ENCODE measurements at places on chromosomes 7 and 10.

DNA sequence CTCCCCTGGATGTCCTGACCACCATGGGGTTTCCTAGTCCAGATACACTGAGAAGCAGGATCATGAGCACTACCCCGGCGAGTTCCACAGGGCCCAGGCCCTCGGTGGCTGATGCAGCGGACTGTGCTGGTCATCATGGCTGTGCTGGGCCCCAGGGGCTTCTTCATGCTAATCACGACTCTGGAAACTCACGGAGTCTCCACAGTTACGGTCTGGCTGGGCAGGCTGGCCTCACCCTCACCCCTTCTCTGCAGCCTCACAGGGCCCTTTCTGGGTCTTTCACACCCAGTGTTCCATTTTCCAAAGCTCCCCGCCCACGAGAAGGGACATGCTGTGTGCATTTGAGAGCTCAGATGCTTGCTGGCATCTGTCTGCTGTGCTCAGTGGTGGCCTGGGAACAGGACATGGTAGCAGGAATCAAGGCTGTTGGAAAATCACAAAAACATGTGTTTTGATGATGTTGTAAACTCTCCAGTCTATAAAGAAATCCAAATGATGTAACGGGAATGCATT lies 119.0 kb downstream of the PTPN20 start:
- no peak for DNase-seq

DNA sequence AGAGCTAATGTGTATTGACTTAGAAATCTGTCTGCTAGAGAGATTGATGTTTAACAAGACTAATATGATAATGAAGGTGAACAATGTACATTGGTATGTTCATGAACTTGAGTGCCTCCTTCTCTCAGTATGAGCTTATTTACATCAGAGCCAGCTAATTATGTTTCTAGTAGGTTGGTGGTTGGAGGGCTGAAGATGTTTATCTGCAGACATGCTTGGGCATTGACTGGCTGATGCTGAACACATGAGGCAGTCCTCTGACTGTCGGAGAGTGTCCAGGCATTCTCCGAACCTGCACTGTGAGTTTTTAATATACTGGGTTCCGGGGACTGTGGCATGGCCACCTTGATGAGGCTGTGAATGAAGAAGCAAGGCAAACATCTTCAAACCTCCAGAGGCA lies 47.5 kb downstream of the BMPER start:
- DNase-seq: peak; percentile 8

DNA sequence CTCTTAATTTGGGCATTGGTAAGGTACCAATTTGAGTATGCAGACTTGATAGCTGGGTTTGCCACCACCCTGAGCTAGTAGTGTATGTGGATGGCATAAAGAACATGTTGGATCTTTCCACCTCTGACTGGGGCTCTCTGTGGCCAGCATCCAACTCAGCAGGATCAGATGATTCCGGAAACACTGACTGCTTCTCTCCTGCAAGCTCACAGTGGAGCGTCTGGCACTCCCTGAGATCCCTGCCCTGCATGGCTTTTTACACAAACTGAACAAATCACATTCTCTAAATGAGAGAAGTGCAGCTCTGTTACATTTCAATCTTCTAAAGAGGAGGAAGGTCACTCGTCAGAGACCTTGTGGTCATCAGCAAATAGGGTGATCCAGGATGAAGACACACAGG lies 1057.5 kb downstream of the NRG3 start:
- DNase-seq: no peak

DNA sequence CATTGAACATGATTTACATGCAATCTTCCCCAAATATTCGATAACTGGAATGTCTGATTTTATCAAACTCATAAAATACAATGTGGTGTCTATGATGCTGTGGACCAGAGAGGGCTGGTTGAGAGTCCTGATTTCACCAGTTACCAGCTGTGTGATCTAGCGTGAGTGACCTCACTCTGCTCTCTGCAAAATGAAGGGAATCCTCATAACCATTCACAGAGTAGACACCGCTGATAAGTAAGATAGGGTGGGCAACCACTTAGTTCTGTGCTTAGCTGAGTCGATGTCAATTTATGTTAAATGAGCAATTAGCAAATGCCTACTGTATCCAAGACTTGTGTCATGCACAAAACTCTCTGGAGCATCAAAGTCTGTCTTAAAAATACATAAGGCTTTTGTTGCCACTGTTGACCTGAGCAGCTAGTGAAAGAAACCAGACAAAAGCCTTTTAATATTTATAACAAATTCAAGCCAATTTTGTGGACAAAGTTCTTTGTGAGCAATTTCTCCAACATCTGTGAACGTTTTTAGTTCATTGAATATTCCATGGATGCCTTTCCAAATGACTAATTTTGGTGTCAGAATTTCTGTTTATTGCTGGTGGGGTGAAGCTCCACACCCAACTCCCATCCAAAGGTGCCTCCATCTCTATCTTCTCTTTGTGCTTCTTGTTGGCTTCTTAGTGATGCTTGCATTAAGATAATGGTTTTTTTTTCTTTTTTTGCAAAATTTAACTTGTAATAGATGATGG lies 314.2 kb downstream of the ADRA2A start:
- DNase-seq: no peak

DNA sequence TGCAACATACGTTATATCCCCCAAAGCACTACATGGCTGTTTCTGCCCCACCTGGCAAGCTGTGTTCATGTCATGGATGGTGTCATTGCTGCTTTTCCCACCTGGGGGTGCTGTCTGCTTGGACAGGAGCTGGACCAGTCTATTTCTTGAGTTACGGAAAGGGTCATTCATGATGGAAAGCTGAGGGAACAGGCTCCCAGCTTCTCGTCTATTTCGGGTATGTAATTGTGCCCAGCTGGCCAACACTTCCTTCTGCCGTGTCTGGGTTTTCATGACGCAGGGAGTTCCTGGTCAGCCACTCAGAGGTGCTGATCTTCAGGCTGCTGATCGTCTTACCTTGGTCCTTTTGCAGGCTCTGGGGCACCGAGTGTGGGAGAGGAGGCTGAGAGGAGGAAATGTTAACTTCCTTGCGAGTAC lies 8.6 kb downstream of the BTBD16 start:
- DNase-seq: no peak

DNA sequence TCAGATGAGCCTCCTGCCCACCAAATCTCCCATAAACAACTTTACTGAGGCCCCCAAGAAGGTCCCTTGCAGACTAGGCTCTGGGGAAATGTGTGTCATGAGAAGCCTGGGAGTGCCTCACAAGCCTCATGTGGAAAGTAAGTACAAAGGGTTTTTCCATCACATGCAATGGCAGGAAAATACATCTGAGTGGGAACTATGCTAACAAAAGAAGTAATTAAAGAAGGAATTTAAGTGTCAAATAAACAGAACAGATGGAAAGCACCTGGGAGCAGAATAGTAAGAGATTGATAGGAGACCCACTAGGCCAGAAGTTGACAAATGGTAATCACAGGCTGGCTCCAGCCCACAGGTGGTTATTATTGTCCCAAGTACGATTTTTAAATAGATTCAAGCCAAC lies 20.5 kb downstream of the GSAP start:
- DNase-seq: no peak

GRCh38 chr10:110274072-110274627 lies 30.6 kb downstream of the SMNDC1 start:
- DNase-seq: no peak

DNA sequence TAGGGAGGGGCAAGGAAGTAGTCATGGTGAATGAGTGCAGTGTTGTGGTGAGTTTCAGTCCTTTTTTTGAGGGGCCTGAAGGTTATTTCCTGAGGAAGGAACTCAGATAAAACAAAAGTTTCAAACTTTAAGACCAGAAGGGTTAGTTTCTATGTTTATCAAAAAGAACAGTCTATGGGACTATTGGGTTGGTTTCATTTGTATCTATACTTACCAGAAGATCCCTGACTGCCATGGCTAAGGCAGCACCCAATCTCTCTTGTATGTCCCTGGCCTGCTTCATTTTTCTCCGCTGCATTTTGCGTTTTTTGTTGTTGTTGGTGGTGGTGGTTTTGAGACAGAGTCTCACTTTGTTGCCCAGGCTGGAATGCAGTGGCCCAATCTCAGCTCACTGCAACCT lies 19.3 kb upstream of the GAD2 start:
- no peak for DNase-seq

DNA sequence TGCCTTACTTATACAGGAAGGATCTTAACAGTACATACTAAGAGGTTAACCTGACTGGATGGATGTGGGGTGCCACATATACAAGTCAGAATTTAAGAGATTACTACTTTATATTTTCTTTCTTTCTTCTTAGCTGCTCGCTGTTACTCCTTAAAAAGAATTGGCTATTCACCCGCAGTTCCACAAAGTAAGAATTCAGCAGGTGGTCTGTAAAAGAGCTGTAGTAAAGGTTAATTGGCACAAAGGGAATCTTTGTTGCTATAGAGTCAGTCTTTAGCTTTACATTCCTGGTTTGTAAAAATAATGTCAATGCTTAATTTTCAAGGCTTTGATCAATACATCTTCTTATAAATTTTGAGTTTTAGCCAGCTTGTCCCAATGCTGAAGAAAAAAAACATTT lies 43.2 kb downstream of the RALA start:
- no peak for DNase-seq

DNA sequence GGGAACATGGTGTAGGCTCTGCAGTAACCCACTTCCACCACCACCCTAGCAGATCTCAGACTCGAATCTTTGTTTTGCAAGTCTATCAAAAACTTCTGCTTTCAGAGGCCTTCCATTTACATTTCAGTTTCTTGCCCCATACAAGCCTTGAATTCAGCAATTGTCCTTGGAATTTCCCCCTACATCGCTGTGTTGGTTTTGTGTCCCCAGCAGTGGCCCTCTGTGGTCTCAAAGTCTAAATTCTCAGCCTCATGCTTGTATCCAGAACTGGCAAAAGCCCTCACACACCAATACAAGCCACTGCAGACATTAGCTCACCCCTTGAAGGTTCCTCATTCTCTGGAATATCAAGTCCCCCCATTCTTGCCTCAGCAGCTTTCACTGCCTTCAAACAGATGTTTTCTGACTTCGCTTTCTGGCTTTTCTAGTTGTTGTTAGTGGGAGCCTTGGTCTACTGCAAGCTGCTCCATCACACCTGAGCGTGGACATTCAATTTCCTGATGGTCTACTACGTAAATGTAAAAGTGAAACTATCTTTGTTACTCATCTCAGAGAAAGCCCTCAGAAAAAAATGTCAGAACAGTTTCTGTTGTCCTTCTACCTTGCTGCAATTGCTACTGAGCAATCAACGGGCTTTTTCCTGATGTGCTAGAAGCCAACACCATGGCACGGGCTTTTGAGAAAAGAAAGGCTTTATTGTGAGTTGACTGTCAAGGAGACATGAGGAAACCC lies 1.8 kb upstream of the NUB1 start:
- DNase-seq: no peak

DNA sequence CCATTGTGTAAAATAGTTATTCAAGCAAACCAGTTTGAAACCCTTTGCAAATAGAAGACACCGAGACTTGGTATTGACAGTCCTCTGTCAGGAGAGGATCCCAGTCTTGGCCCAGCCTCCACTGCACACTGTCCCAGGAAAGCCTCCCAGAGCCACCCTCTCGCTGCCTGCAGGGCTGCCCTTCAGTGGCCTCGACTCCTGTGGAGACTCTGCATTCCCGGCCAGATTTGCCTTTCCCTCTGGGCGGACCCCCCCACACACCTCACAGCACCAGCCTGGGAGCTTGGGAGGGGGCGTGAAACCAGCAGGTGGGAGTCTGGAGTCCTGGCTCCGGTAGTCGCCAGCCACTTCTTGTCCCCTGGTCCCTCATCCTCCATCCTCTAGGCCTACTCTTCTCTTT lies 48.7 kb downstream of the GRK5 start:
- no peak for DNase-seq

DNA sequence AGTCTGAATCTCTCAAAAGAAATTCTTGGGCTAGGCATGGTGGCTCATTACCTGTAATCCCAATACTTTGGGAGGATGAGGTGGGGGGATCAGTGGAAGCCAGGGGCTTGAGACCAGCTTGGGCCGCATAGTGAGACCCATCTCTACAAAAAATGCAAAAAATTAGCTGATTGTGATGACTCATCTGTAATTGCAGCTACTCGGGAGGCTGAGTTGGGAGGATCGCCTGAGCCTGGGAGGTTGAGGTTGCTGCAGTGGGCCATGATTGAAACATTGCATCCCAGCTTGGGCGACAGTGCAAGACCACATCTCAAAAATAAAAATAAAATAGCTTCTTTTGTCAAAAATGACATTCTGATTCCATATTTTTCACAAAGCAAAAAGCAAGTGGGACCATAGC lies 644.8 kb upstream of the FOXK1 start:
- no peak for DNase-seq

GRCh38 chr10:62402508-62402907 lies 28.3 kb downstream of the ZNF365 start:
- no peak for DNase-seq

GRCh38 chr10:132705943-132706342 lies 80.0 kb downstream of the NKX6-2 start:
- DNase-seq: no peak

DNA sequence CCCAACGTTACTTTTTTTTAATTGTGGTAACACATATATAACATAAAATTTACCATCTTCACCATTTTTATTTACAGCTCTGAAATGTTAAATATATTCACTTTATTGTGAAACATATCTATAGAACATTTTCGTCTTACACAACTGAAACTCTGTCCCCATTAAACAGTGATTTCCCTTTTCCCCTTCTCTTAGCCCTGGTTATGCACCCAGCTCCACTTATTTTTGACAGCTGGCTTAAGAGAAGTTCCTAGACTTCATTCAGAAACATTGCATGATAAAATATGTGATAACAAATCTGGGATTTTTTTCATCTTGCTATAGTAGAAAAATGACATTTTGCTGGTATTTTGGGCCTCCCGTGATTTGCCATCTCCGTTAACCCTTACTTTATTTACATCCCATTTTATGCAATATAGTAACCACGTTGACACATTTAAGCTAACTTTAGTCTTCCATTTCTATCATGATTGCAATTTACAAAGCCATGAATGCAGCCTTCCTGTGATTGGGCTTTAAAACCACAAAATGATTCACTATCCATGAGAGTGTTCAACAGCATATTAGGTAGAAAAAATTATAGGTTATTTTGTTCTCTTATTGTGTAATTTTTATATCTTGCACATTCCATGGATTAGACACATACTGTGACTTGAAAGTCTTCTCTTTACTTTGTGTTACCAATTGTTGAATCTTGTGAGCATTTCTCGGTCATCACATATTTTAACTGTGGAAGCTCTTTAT lies 139.6 kb downstream of the SND1 start:
- no peak for DNase-seq

DNA sequence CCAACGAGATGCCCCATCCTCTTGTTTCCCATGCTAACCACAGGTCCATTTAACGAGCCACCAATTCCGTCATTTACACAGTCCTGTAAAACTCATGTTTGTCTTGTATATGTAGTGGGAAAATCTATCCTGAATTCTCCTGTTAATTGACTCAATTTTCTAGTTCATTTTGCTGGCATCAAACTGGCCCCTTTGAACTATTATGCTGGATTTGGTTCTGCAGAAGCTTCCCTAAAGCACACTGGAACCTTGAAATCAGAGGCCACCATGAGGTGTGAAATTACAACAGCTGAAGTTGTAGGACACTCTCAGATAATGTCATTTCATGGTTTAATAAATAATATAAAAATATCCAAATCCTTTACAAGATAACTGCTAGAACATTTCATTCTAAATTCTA lies 129.8 kb upstream of the AKR1E2 start:
- DNase-seq: no peak

All from Caki2 (cell line).